Testis (tissue), 5 donors: ENCODE measurements at places on chromosomes 11 and 22. TPM values are rescaled to one million over a fixed set of nuclear protein-coding genes. Genes with fewer than 3 reads are reported as not detected.

PATZ1 gene
- polyA plus RNA-seq, result 23.2 TPM

DNA sequence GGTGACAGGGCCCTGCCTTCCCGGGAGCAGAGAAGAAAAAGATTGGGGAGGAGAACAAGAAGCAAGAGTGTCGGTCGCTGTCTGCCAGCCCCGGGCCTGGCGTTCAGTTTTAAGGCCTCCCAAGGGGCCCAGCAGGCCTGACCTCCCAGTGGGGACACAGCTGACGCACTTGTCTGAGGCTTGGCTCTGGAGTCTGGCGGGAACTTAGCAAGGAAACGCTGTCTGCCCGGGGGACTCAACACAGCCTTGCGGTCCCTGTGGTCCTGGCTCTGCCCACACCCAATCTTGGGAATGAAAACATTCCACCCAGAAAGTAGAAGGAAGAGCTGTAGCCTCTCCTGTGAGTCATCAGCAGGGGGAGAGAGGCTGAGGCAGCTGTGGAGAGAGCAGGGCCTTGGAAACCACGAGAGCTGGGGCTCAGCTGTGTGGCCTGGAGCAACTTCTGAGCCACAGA is 54.4 kb downstream of the TRAF6 start:
- peak; percentile 68 for DNase-seq

DNA sequence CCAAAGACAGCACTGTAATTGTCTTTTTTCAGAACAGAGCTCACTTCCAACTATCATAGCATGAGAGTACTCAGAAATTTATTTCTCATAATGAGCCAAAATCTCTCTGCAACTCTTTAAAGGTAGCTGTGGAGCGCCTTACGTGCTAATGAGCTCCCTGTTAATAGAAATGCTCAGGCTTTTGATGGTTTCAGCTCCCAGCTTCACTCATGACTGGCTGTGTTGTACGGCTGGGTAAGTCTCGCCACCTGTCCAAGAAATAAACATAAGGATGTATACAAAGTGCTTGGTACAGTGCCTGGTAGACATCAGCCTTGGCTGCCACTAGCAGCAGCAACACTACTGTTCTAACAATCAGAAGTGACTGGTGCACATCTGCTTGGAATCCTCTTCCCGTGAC is 109.4 kb downstream of the LDLRAD3 start:
- DNase-seq, result no peak

DNA sequence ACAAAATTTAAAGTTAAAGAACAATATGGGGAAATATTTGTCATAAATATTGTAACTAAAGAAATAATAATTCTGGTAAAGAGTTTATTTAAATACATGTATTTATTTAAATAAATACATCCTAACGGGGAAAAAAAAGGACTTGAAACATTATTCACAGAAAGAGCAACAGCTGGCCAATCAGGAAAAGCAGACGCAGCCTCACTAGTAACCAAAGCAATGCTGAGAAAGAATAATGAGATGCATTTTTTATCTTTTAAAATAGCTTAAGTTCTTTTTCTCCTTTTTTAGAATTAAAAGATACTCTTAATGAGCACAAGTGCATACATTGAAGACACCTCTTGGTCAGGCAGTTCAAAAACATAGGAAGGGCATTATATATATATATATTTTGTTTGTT is 2.6 kb upstream of the LTO1 start:
- DNase-seq, result no peak

- no peak for DNase-seq
Measured at GRCh38 chr11:95335989-95336388, 105.0 kb upstream of the SESN3 start.

- no peak for DNase-seq
Measured at GRCh38 chr11:27234043-27234668, 128.9 kb downstream of the CCDC34 start.

GRCh38 chr22:29081517-29082236 is 8.8 kb downstream of the KREMEN1 start:
- no peak for DNase-seq
